CD4-positive, alpha-beta T cell treated with Interleukin-17A for 4 hours (primary cell): ENCODE measurements at places on chromosomes 2 and 18.

DNA sequence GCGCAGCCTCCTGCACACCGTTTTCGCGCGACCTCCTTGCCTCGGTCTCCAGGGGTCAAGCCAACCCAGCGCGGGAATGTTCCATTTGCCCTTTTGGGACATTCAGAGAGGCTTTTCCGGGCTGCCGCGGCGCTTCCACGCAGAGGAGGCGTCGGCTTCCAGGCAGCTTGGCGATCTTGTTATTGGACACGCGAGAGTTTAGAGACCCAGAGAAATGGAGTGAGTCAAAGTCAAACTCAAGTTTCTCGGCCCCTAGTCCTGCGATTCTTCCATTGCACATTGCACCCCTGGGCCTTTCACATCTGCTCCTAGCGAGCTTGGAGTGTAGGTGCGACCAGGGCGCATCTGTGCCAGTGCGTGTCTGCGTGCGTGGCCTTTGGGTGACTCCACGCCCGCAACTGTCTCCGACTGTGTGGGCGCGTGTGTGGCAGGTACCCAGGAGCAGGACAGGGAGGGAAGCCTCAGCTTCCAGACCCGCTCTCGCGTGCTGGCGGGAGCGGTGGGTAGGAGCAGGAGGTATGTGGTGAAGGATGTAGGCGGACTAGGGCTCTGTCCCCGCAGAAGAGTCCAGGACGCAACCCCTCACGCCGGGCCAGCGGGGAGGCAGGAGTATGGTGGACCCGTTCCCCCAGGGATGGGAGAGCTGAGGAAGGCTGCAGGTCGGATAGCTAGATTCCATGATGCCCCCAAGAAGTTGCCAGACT lies 13.5 kb downstream of the SIX3 start:
- no peak for DNase-seq

DNA sequence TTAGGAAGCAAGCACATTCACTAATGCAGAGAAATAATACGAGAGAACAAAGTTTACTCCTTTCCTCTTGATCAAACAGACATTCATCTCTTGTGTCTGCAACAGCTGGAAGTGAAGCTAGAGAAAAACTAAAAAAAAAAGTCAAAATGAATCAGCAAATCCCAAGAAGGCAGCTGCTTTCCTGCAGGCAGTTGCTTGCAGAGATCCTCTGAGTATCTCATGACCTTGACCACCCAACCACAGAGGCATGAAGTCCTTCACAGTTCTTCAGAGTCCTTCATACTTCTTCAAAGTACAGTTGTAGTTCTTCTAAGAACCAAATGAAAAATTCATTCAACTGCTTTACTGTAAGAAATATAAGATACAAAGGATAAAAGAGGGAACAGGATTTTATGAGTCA lies 97.2 kb upstream of the ACVR1C start:
- DNase-seq: no peak

GRCh38 chr2:189641590-189641989 lies 19.7 kb upstream of the ASNSD1 start:
- no peak for DNase-seq

GRCh38 chr2:50196775-50197480 lies 835.0 kb downstream of the NRXN1 start:
- DNase-seq: no peak

DNA sequence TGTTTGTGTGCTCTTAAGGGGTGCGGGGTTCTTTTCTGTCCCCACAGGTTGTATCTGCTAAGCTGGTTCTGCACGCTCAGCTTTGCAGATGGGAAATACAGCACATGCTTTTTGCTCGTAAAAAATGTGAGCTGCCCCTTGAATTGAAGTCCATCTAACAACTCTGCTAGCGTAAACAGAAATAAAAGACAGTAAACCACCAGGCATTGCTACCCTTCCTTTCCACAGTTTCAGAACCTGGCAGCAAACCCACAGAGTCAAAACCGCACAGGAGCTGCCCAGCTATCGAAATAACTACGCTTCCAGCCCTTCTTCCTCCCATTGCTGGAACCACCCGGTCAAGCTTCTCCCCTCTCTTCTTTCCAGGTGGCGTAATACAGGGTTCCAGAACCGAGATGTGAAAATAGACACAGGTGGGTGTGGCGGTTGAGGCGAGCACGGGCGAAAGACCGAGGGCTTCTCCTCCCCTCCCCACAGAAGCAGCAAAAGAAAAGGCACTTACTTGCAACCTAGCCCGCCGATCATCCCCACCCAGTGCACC lies 479 bp downstream of the SCN9A start:
- DNase-seq: no peak

- DNase-seq: no peak
These were observed 14.3 kb upstream of the D2HGDH start for GRCh38 chr2:241720099-241720498.

- no peak for DNase-seq
These were observed 250.7 kb downstream of the IKZF2 start for GRCh38 chr2:212900715-212901114.

GRCh38 chr2:65116645-65117044 lies 13.3 kb downstream of the RAB1A start:
- DNase-seq: no peak
